Bladder microvascular endothelial cell (primary cell): ENCODE measurements at places on chromosomes 7 and 10. TPM values are rescaled to one million over a fixed set of nuclear protein-coding genes. Genes with fewer than 3 reads are reported as not detected.

Gene TRIM73
- 0.16 and 0.88 TPM in 2 replicates for total RNA-seq

Gene DOCK4
- total RNA-seq: 87.1 and 183 TPM in 2 replicates

Gene SPOCK2
- 0.32 and 1.0 TPM in 2 replicates for total RNA-seq

Gene IL2RA
- not detected in 2 replicates for total RNA-seq

Gene GNGT1
- not detected in 2 replicates for total RNA-seq

Gene OPALIN
- not detected in 2 replicates for total RNA-seq

Gene NUTM2E
- under 0.01 TPM in 1 of 2 replicates, not detected in the other for total RNA-seq

Gene DENND11
- total RNA-seq: 28.8 and 161 TPM in 2 replicates

Gene NDUFA5
- 29.6 and 50.7 TPM in 2 replicates for total RNA-seq

Gene LAMB4
- total RNA-seq: 0.06 and 0.16 TPM in 2 replicates

Gene TRAPPC14
- 3.9 and 7.7 TPM in 2 replicates for total RNA-seq

Gene PAX4
- total RNA-seq: not detected in 2 replicates

Gene NCF1
- total RNA-seq: not detected in 2 replicates

Gene GPNMB
- total RNA-seq: 0.31 and 0.32 TPM in 2 replicates

Gene LIPF
- total RNA-seq: not detected in 2 replicates

Gene CTAGE8
- total RNA-seq: not detected in 2 replicates

Gene SUGCT
- total RNA-seq: 1.1 and 1.4 TPM in 2 replicates

Gene OR2A1
- not detected in 2 replicates for total RNA-seq

Gene AEBP1
- 1.3 and 27.3 TPM in 2 replicates for total RNA-seq

Gene NKX2-3
- under 0.01 TPM in 1 of 2 replicates, not detected in the other for total RNA-seq

Gene CUL1
- 26.9 and 58.0 TPM in 2 replicates for total RNA-seq

Gene LLCFC1
- total RNA-seq: not detected in 2 replicates

Gene HMX3
- 0.16 TPM in 1 of 2 replicates, not detected in the other for total RNA-seq

Gene THSD7A
- 27.2 and 29.5 TPM in 2 replicates for total RNA-seq

Gene PNLIPRP1
- total RNA-seq: not detected in 2 replicates

Gene ERVW-1
- not detected in 2 replicates for total RNA-seq

Gene FAM131B
- 0.44 and 0.49 TPM in 2 replicates for total RNA-seq

Gene ABCB4
- total RNA-seq: 0.31 and 0.32 TPM in 2 replicates

Gene KEL
- total RNA-seq: under 0.01 TPM in 1 of 2 replicates, not detected in the other

Gene PRPS1L1
- not detected in 2 replicates for total RNA-seq

Gene ITGB8
- 0.32 and 49.9 TPM in 2 replicates for total RNA-seq

Gene MIOS
- total RNA-seq: 15.2 and 23.7 TPM in 2 replicates

Gene C10orf67
- total RNA-seq: not detected in 2 replicates

Gene CPN1
- total RNA-seq: not detected in 2 replicates

Gene PLAC9
- 0.19 and 0.32 TPM in 2 replicates for total RNA-seq

Gene GPR26
- not detected in 2 replicates for total RNA-seq
